CD4-positive, alpha-beta T cell treated with Interleukin-2 at 100 ng/mL for 4 hours (primary cell): ENCODE measurements at places on chromosomes 5 and 9.
A peak's percentile ranks its signal among the peaks of the same experiment; 100 is the strongest.

- no peak for DNase-seq
Measured at GRCh38 chr5:114419959-114420358, 58.1 kb downstream of the KCNN2 start.

DNA sequence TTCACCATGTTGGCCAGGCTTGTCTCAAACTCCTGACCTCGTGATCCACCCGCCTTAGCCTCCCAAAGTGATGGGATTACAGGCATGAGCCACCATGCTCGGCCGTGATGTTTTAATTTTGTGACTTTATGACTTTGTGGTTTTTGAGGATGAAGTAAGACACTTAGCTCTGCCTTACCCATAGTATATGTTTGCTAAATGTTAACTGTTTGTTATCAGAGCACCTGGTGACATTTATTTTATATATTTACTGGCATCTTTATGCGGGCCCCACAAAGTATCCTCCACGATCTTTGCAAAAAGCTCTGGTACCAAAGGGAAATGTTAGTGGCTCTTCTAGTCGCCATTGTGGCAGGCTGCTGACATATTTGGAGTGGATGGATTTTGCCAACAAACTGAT lies 6.7 kb downstream of the SLC23A1 start:
- no peak for DNase-seq

DNA sequence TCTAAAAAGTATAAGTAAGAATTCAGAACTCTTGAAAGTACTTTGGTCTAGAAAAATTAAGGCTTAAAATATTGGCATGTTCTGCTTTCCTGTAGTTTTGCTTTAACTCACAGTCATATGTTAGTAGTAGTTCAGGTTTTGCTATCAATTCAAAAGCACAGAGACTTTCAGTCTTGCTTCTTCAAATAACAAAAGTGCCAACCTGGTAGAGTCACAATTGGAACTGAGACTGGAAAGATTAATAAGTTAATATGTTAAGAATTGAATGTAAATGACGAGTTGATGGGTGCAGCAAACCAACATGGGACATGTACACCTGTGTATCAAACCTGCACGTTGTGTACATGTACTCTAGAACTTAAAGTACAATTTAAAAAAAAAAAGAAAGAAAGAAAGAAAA lies 822.3 kb downstream of the MTRR start:
- DNase-seq: no peak

GRCh38 chr9:81682797-81683196 lies 6.5 kb downstream of the TLE1 start:
- DNase-seq: no peak

- no peak for DNase-seq
Measured at GRCh38 chr9:92055624-92056023, 59.6 kb downstream of the SPTLC1 start.

DNA sequence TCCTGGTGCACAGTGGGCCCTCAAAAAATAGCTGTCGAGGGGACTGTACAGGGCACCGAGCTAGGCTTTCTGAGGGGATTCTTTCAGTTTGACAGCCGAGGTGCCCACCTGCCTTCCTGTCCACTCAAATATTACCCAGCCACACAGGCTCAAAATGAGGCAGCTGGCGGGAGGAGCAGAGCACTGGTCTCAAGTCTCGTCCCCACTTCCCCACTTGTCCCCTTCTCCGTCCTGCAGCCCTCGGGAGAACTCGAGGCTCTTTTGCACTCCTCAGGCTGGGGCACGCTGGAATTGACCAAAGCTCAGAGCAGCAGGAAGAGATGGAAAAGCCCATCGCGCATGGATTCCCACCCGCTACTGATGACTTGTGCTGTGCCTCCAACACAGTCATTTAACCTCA lies 185.2 kb downstream of the HSPA4 start:
- DNase-seq: no peak

DNA sequence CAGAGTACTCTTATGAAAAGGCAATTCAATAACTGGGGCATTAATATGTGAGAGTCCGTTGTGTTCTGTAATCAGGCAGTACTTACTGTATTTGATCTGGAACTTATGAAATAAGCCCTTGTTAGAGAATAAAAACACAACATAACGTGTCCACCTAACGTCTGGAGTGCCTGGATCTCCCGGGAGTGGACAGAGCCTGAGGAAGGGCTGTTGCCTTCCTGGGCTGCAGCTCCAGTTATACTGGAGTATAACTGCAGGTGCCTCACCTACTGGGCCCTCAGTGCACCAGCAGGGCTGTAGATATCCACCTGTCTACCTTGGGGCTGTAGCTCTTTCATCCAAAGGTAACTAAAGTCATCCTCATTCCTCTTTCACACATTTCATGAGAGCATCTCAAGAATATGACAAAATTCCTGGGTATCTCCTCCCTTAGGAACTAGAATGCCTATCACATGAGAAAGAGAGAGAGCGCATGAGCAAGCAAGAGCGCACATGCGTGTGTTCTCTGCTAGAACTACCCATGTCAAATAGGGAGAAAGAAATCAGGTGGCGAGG lies 200.1 kb downstream of the GAPVD1 start:
- no peak for DNase-seq

- no peak for DNase-seq
Measured at GRCh38 chr9:134770972-134771971, 109.3 kb upstream of the FCN2 start.

DNA sequence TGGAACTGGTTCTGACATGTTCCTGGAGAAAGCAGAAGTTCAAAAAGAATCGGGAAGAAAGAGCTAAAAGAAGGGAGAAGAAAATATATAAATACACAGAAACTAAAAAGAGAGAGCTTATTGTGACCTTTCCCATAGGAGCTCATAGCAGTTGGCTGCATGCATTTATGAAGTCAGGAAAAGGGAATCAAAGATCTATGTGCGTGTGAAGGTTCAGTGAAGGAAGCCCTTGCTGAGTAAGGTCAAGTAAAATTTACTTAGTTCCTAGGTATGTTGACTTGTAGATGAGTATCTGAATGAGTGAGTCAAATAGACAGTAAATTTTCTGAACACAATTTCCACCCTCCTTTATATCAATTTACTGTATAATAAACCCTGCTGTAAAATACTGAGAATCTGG lies 632.5 kb downstream of the SLCO4C1 start:
- no peak for DNase-seq

DNA sequence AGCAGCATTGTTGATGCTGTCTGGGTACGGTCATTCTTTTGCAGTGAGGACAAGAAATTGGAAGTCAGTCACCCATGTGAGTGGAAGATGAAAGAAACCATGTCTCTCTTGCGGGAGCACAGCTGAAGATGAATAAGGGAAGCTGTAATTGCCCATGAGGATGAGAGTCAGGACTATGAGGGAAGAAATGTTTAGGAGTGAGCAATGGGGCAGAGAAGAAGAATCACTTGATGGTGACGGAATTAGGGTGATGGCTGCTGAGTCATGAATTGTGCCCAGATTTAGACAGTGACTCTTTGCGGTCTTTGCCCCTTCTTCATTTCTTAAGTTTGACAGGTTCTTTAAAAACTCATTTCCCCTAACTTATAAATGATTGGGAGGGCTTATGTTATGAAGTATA lies 183.3 kb downstream of the MAST4 start:
- no peak for DNase-seq

DNA sequence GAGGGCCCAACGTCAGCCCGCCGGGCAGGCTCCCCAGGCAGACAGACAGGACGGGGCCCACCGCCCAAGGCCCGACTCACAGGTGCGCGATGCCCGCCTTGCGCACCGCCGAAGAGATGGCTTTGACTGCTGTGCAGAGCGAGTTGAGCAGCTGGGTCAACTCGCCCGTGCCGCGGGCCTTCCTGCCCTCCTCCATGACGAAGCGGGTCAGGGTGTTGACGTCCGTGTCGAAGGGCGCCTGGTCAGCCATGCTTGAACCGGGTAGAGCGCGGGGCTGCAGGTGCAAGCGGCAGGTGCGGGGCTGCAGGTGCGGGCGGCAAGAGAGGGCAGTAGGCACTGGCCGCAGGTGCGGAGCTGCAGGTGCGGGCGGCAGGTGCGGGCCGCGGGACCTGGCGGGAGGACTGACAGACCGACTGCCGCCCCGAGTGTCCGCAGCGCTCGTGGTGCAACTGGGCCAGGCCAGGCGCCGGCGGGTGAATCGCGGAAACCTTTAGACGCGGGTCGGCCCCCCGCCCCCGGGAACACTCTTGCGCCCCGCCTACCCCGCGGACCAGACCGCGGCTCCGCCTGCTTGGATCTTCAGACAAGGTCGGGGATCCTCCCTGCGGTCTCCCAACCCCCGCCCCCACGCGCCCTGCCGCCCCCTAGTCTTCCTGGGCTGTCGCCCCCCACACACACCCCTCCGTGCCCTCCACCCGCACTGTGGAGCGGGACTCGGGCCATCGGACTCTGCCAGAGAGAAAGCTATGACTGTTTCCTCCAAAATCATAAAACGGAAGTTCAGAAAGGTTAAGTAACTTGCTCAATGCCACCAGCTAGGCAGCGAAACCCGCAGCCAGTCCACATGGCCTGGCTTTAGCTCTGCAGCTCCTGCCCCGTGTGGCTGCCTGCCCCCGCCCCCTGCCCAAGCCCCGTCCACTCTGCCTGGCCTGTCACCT lies at the start of gene FBP1:
FBP1 (minus strand) TSS at position 458 of the 938 bp plus-strand sequence; CDS start at position 250, 208 bp downstream.
- DNase-seq: peak; percentile 9

GRCh38 chr9:99401680-99402504 lies 179.8 kb downstream of the SEC61B start:
- no peak for DNase-seq

DNA sequence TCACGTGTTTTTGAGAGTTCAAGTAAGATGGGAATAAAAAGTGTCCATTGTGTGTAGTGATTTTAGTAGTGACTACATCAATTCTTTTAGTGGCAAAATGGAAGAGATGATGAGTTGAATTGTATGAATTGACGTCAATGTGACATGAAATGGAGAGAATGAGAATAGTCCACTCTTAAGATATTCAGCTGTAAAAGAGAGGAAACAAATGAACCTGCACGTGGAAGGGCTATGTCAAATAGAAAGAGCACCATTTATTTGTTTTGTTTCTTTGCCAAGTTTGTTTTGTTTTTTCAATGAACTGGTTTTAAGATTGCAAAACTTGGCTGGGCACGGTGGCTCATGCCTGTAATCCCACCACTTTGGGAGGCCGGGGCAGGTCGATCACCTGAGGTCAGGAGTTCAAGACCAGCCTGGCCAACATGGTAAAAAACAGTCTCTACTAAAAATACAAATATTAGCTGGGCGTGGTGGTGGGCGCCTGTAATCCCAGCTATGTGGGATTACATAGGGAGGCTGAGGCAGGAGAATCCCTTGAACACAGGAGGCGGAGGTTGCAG lies 453.8 kb downstream of the TAF11L14 start:
- no peak for DNase-seq

- no peak for DNase-seq
Measured at GRCh38 chr5:111461934-111462333, 50.4 kb downstream of the STARD4 start.

GRCh38 chr9:81656004-81656403 lies 33.3 kb downstream of the TLE1 start:
- no peak for DNase-seq

- no peak for DNase-seq
Measured at GRCh38 chr5:143262393-143263174, 140.9 kb downstream of the NR3C1 start.

DNA sequence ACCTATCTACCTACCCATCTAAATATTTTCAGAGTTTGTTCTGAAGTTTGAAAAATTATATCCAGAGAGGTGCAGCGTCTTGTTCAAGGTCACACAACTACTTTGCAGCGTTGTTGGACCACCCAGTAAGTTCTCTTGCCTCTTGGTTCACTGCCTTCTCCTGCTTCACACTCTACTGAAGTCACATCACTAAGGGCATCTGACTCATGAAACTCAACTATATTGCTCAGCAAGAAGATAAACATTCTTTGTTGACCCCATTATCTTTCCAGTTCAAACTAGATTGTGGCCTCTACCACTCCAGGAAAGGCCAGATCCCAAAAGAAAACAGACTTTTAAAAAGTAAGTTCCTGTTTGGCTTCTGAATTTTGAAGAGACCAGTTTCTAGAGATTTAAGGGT lies 326.9 kb downstream of the SLIT3 start:
- no peak for DNase-seq

DNA sequence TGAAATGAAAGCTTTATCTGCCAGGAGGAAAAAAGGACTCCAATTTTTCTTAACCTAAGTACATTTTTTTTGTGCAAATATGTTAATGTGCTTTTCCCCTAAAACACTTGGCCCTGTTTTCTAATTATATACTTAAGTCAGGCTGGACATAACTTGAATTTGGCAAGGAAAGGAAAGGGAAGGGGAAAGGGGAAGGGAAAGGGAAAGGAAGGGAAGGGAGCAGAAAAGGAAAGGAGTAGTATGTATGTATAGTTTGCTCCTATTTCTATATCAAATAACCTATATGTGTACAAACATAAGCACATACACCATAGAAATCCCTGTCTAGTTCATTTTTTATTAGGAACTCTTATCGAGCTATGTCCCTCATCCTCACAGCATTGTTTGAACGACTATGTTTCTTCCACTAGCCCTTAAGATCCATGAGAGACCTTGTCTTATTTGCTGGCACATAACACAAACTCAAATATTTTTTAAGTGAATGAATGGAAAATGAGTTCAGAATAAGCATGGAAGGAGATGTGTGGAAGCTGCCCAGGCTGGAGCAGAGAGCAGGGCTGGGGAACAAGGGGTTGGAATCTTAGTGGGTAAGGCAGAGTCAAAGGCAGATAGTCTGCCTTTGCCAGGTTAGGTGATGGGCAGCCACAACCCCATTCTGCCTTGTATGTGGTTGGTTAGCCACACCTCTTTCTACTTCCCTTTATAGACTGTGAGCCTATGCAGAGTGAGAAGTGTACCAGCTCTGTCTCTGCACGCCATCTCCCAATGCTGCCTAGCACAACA lies 70.0 kb downstream of the KLHL3 start:
- DNase-seq: peak; percentile 44

DNA sequence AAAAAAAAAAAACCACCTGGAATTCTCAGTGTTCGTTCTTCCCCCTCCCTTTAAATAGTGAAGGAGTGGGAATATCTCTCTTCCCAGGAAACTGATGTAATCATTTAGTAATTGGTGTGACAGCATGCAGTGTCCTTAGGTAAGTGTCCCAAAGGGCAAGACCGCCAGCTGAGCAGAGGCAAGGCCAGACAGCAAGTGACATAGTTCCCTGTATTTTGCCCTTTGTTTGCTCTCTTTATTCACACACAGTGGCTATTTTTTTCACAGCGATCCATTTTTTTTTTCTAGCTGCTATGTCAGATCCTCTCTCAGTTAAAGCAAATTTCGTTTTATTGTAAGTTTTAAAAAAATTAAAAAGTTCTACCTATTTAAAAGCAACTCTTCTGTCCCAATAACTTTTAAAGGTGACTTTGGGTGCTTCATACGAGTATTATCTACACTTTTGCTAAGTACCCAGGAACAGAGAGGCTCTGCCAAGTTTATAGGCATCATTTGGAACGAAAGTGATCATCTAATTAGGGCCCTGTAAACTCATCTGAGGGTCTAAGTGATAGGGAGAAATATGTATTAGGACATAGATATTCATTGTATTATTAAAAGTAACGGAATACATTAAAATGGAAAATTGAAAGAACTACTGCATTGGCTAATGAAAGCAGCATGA lies 98.2 kb upstream of the ALDH1A1 start:
- DNase-seq: no peak

- no peak for DNase-seq
Measured at GRCh38 chr5:151773951-151774350, 2.2 kb downstream of the G3BP1 start.

- no peak for DNase-seq
Measured at GRCh38 chr9:81844131-81844567, 84.1 kb upstream of the SPATA31D4 start.
